Upper lobe of left lung (tissue), 6 donors: ENCODE measurements at places on chromosomes 12 and 14. TPM values are rescaled to one million over a fixed set of nuclear protein-coding genes. Genes with fewer than 3 reads are reported as not detected.

GRCh38 chr12:49762468-49762847 lies 21.1 kb downstream of the TMBIM6 start:
- no peak overlapping the region for H3K4me3 ChIP-seq
- H3K4me1 ChIP-seq, result peaks cover 11% of the 10 kb centered on the region
- DNase-seq, result no peak
- no peaks in the 10 kb centered on the region for H3K27me3 ChIP-seq

DNA sequence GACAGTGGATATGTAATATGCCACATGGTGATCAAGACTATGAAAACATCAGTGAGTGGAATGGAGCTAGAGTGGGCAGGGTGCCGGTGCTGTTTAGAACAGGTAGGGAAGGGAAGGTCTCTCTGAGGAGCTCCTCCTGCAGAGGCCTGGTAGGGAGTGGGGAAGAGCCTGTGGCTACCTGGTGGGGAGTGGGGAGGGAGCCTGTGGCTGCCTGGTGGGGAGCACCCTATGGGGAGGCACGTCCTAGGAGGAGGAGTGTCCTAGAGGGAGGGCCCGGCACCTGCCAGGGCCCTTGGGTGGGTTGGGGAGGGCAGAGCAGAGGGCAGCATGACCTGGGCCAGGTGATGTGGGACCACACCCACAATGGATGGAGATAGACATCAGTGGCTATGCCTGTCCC lies 122.6 kb downstream of the ADGRD1 start:
- no peaks in the 10 kb centered on the region for H3K4me1 ChIP-seq
- H3K27ac ChIP-seq, result no peak overlapping the region
- peaks cover 10% of the 10 kb centered on the region for H3K36me3 ChIP-seq
- no peaks in the 10 kb centered on the region for H3K27me3 ChIP-seq
- DNase-seq, result no peak

Gene CPSF6
- total RNA-seq, result 48.2 TPM

- peaks cover 10% of the 10 kb centered on the region for H3K4me1 ChIP-seq
- DNase-seq, result no peak
- no peak overlapping the region for H3K4me3 ChIP-seq
- no peaks in the 10 kb centered on the region for H3K27me3 ChIP-seq
- no peaks in the 10 kb centered on the region for H3K36me3 ChIP-seq
- H3K27ac ChIP-seq, result no peak overlapping the region
These were observed 10.1 kb downstream of the KRT80 start for GRCh38 chr12:52181746-52182145.

Gene GZMB
- 10.5 TPM for total RNA-seq

GRCh38 chr14:23153851-23154796 lies 29.3 kb downstream of the SLC7A8 start:
- H3K4me1 ChIP-seq, result peaks cover 29% of the 10 kb centered on the region
- DNase-seq, result peak; percentile 93
- peak overlapping the region; percentile 36 for H3K4me3 ChIP-seq
- no peaks in the 10 kb centered on the region for H3K27me3 ChIP-seq
- no peaks in the 10 kb centered on the region for H3K36me3 ChIP-seq

- no peak overlapping the region for H3K4me3 ChIP-seq
- no peaks in the 10 kb centered on the region for H3K36me3 ChIP-seq
- no peak for DNase-seq
- no peaks in the 10 kb centered on the region for H3K4me1 ChIP-seq
- H3K27ac ChIP-seq, result no peak overlapping the region
These were observed 234.8 kb downstream of the PIK3C2G start for GRCh38 chr12:18496156-18496555.

DNA sequence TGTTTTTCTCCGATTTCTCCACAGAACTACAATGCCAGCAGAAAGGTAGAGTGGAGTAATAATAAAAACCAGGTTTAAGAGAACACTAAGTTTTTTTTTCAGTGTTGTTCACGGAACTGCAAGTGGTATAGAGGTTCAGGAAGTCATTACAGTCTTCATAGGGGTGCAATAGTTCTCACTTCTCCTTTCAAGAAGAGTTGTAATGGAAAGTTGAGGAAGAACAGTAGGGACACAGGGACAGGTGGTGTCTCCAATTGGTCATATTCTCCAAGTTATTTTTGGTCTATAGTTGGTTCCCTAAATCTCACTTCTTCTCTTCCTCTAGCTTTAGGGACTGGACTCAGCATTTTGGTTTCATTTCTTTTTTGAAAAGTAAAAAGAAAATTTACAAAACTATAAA lies 894.0 kb downstream of the NRXN3 start:
- H3K4me1 ChIP-seq, result no peaks in the 10 kb centered on the region
- H3K4me3 ChIP-seq, result no peak overlapping the region
- no peak overlapping the region for H3K27ac ChIP-seq
- no peaks in the 10 kb centered on the region for H3K36me3 ChIP-seq
- no peak for DNase-seq

GRCh38 chr14:39665075-39665475 lies 232.8 kb upstream of the FBXO33 start:
- no peaks in the 10 kb centered on the region for H3K4me1 ChIP-seq
- DNase-seq, result no peak
- no peak overlapping the region for H3K27ac ChIP-seq
- H3K27me3 ChIP-seq, result no peaks in the 10 kb centered on the region
- H3K4me3 ChIP-seq, result no peak overlapping the region

Gene APOF
- total RNA-seq, result 0.20 TPM

- no peak overlapping the region for H3K27ac ChIP-seq
- no peaks in the 10 kb centered on the region for H3K36me3 ChIP-seq
- no peak for DNase-seq
- H3K4me1 ChIP-seq, result peaks cover 8% of the 10 kb centered on the region
These were observed 44.9 kb upstream of the PLEKHG3 start for GRCh38 chr14:64659366-64659765.

Gene ANHX
- total RNA-seq, result not detected

- H3K4me1 ChIP-seq, result peaks cover 64% of the 10 kb centered on the region
- no peak for DNase-seq
- H3K36me3 ChIP-seq, result no peaks in the 10 kb centered on the region
- no peak overlapping the region for H3K4me3 ChIP-seq
These were observed 70.1 kb downstream of the TSPAN9 start for GRCh38 chr12:3147260-3147659.

DNA sequence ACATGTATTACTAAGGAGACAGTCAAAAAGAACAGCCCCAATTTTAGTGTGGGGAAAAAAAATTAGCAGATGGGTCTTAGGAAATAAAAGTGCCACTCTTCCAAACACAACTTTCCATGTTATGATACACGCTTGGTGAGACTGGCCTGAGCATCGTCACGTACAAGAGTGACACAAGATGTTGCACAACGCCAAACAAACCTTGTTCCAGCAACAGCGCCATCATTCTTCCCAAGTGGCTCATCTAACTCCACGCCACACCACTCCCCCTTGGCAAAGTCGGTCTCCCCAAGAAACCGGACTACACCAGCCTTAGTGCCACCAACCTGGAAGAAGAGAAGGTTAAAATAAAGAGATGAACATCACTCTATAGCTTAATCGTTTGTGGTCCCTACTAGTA lies 58.7 kb downstream of the CLIP1 start:
- DNase-seq, result no peak
- no peaks in the 10 kb centered on the region for H3K27me3 ChIP-seq
- no peak overlapping the region for H3K4me3 ChIP-seq
- H3K4me1 ChIP-seq, result peaks cover 18% of the 10 kb centered on the region

GRCh38 chr14:21059842-21060613 lies 2.4 kb downstream of the RNASE8 start:
- no peaks in the 10 kb centered on the region for H3K36me3 ChIP-seq
- DNase-seq, result no peak
- no peaks in the 10 kb centered on the region for H3K27me3 ChIP-seq
- no peaks in the 10 kb centered on the region for H3K4me1 ChIP-seq

- H3K4me1 ChIP-seq, result no peaks in the 10 kb centered on the region
- peak within 1 kb of the TSS; percentile 43 for H3K4me3 ChIP-seq
- H3K36me3 ChIP-seq, result no peaks in the 10 kb centered on the region
- peaks cover 12% of the 10 kb centered on the region for H3K27me3 ChIP-seq
- peak; percentile 15 for DNase-seq
These were observed at the start of gene SSTR1 for GRCh38 chr14:38207736-38208617. TSS of gene SSTR1 (plus strand) at chr14:38207904. CDS start at chr14:38209390, 1,486 bp downstream.

- no peak for DNase-seq
These were observed 342.5 kb downstream of the RMST start for GRCh38 chr12:97805146-97805545.

GRCh38 chr12:102696045-102696444 lies 215.7 kb upstream of the IGF1 start:
- H3K27me3 ChIP-seq, result no peaks in the 10 kb centered on the region
- no peak for DNase-seq
- H3K27ac ChIP-seq, result no peak overlapping the region
- no peaks in the 10 kb centered on the region for H3K4me1 ChIP-seq
- H3K4me3 ChIP-seq, result no peak overlapping the region

DNA sequence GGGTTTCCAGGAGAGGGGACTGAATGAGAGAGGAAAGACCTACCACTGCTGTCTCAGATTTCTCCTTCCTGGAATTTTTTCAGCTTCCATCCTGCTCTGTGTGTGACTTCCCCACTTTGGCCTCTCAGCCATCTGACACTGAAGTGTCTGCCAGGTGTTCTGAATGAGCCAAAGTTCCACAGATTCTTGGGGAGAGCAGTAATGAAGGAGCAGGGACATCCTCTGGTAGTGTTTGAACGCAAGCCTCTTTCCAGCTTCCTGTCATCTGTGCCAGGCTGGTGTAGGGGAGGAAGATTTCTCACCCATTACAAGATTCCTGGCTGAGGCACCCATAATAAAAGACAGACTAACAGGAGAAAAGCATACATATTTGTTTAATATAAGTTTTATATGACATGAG lies 141.7 kb upstream of the NRXN3 start:
- H3K4me3 ChIP-seq, result no peak overlapping the region
- no peak overlapping the region for H3K27ac ChIP-seq
- no peaks in the 10 kb centered on the region for H3K4me1 ChIP-seq
- H3K36me3 ChIP-seq, result no peaks in the 10 kb centered on the region
- no peaks in the 10 kb centered on the region for H3K27me3 ChIP-seq

GRCh38 chr14:91753501-91754128 lies 21.7 kb upstream of the CATSPERB start:
- no peak for DNase-seq
- H3K27ac ChIP-seq, result no peak overlapping the region
- H3K36me3 ChIP-seq, result no peaks in the 10 kb centered on the region
- no peak overlapping the region for H3K4me3 ChIP-seq

Gene KLRG1
- 3.2 TPM for total RNA-seq

- no peak for DNase-seq
- H3K36me3 ChIP-seq, result no peaks in the 10 kb centered on the region
- H3K4me3 ChIP-seq, result peak overlapping the region; percentile 64
- no peak overlapping the region for H3K27ac ChIP-seq
- peaks cover 10% of the 10 kb centered on the region for H3K4me1 ChIP-seq
These were observed 2.0 kb upstream of the CPNE8 start for GRCh38 chr12:38907201-38907923.

DNA sequence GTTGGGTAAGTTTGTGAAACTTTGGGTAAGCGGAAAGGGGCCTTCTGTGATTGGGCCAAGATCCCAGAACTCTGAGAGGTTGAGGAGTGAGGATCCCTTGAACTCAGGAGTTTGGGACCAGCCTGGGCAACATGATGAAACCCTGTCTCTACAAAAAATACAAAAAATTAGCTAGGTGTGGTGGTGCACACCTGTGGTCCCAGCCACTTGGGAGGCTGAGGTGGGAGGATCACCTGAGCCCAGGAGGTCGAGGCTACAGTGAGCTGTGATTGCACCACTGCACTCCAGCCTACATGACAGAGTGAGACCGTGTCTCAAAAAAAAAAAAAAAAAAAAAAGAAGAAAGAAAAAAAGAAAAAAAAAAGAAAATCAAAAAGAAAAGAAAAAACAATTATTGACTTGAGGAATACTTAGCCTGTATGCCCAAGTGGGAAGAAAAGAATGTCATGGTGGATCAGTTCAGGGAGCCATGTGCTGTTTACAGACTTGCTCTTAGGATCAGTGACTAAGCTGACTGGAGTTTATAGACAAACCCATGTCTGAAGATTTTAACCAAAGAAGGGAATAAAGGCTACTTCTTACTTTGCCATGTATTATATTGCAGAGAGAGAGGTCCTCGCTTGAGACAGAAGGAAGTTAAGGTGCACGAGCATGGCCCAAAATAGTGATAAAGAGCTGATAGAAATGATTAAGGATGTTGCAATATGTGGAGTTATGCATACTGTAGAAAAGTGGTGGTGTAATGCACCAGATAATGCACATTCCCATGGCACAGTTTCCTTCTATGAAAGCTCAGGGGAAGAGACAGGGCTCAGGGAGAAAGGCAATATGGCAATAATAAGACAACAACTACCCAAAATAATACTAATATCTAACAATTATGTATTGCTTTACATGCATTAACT lies 881 bp downstream of the HSD17B6 start:
- peaks cover 10% of the 10 kb centered on the region for H3K4me1 ChIP-seq
- no peak for DNase-seq
- H3K4me3 ChIP-seq, result peak overlapping the region; percentile 38
- peak overlapping the region; percentile 54 for H3K27ac ChIP-seq

Gene LRP10
- total RNA-seq, result 160 TPM

DNA sequence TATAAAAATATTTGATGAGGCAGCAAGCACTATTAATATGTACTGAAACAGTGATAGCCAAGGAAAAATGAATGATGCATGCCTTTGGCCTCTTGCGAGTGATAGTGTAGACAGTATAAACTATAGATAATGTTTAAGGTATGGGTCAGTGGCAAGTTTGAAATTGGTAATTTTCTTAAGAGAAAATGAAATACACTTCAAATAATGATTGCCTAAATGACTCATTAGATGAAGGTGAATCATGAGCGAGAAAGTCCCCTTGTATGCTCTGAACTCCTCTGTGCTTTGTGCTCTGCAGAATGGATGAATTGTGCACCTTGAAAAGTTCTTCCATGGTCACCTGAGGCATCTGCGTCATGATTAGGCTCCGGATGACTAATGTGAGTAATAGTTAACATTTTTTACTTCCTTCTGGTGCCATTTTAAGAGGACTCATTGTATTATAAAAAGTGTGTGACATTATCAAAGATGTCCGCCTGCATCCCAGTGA lies 84.9 kb upstream of the RTL1 start:
- H3K27ac ChIP-seq, result no peak overlapping the region
- no peaks in the 10 kb centered on the region for H3K27me3 ChIP-seq
- H3K4me1 ChIP-seq, result no peaks in the 10 kb centered on the region
- no peak for DNase-seq

DNA sequence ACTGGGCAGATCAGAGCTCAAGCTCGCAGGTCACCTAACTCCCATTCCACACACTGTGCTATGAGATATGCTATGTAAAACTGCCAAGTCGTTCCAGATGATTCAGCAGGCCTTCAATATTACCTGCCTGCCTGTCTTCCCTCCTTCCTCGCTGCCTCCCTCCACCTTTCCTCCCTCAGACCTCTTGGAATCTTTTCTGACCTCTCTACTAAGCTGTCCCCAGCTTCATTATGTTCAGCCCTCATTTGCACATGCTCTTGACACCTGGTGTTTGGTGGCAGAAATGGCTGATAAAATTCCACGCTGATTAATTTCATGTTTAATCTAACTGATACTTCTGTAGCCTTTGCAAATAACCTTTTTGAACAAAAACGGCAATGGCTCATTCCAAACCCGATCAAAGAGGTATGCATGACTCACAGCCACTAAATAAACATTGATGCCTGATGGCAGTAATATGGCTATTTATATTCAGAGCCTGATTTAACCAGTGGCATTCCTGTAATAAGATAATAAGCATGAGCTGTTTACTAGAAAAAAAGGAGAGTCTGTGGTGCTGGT lies 130.8 kb upstream of the EGLN3 start:
- no peaks in the 10 kb centered on the region for H3K36me3 ChIP-seq
- H3K4me1 ChIP-seq, result peaks cover 5% of the 10 kb centered on the region
- H3K27ac ChIP-seq, result no peak overlapping the region
- no peaks in the 10 kb centered on the region for H3K27me3 ChIP-seq
- DNase-seq, result no peak
